Stimulated activated CD4-positive, alpha-beta T cell treated with anti-CD3 and anti-CD28 coated beads, TNF-alpha, amount 100 ng/mL, for 48 hours (primary cell): ENCODE measurements at places on chromosomes 13 and 19.

GRCh38 chr13:39397226-39397895 lies 205.6 kb downstream of the LHFPL6 start:
- DNase-seq: no peak

DNA sequence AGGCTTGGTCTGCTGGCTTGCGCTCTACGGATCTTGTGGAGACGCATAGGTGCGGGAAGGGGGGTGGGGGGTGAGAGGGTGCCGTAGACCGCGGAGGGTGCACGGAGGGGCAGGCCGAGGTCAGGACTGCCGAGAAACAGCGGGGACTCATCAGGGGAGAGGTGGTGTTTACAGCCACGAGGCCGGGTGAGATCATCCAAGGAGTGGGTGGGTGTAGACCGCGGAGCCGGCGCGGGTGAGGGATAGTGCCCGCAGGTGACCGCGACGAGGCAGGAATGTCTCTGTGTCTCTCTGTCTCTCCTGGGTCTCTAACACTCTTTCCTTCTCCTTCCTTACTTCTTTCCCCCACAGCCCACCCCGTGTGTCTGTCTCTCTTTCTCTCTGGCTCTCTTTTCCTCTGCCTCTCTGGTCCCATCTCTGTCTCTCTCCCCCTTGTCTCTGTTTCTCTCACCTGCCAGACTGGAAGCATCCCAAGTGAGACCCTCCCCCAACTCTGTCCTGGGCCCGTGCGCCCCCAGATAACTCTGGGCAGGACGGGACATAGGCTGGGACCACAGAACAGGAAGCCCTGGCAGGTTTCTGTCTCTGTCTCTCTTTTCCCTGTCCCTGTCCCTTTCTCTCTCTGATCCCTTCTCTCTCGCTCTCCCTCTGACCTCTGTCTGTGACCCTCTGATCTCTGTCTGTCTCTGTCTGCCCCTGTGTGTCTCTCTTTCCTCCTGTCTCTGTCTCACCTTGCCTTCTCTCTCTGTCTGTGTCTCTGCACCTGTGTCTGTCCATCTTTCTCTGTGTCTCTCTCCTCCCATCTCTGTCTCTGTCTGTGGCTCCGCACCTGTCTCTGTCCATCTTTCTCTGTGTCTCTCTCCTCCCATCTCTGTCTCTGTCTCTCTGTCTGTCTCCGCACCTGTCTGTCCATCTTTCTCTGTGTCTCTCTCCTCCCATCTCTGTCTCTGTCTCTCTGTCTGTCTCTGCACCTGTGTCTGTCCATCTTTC lies 1.8 kb upstream of the KLK4 start:
- peak; percentile 10 for DNase-seq

DNA sequence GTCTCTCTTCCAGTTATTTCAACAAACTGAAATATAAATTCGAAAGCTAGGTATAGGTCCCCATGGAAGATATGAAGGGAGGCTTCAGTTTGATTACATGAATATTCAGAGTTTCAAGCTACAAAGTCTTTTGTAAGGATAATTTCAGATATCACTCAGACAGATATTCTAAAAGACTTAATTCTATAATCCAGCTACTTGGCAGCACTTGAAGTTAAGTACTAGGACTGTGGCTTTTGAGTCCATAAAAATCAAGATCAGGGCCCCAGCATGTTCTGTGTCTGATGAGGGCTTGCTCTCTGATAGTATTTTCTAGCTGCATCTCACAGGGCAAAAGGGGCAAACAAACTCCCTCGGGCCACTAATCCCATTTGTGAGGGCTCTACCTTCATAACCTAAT lies 160.6 kb upstream of the IRS2 start:
- DNase-seq: no peak

GRCh38 chr13:113065406-113066141 lies 40.0 kb upstream of the F7 start:
- no peak for DNase-seq

GRCh38 chr13:94305463-94305862 lies 174.0 kb downstream of the DCT start:
- DNase-seq: no peak

GRCh38 chr19:41232686-41233085 lies 13.7 kb downstream of the AXL start:
- no peak for DNase-seq

DNA sequence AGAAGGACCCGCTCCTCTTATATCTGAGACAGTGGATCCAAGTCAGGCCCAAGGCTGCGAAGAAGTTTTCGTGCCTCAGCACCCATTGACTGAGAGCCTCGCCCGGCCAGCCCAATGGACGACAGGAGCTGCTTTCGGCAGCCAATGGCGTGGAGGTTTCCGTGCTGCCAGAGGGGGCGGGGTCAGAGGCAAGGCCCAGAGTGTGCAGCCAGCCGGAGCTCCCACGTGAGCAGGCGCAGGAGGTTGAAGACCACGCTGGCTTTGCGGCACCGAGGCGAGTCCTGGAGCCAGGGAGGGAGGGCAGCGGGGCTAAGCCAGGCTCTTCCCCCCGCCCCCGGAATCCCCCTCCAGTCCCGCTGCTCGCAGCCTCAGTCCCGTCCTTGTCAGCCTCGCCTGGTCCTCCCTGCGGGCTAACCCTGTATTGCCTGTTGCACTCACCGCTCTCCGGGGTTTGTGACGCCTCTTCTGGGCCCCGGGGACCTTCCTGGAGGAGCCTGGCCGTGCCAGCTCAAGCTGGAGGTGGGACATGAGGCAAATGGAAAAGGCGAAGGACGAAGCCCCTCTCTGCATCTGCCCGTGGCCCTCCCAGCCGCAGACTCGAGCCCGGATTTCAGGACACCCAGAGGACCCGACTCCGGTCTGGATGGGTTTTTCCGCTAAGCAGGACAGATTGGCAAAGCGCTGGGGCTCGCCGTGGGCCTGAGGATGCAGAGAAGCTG lies 1.5 kb downstream of the IFNL4 start:
- no peak for DNase-seq

DNA sequence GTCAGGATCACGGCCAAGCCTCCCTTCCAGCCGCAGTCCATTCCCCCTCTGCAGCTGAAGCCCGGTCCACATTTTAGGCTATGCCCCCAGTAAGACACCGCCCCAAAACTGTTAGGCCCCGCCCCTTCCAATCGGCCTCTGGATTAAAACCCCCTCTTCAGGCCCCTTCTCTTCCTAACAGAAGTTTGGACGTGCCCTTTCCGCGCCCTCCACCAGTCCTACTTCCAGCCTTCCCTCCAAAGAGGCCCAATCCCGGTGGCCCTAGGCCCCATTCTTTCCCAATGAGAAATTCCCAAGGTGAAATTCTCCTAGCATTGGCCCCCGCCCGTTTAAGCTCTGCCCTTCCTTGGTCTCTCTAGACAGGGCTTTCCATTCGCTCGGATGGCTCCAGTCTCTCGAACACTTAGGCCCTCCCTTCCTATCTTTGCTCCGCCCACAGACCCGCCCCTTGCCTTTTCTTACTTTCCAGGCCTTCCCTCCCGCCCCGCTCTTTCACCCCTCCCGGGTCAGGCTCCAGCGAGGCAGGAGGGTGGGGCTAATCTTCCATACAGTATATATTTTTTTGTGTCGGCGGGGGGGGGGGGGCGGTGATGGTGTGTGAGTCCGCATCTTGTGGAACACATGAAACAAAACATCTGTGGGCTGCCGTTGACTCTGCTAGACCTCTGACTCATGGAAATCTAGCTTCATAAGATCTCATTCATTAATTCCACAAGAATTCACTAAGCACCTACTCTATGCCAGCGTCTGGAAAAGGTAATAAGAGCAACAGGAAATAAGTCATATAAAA lies 13.6 kb downstream of the LTBP4 start:
- DNase-seq: peak; percentile 96

- DNase-seq: no peak
Observed at GRCh38 chr13:73598020-73598712, 536.0 kb downstream of the KLF12 start.

DNA sequence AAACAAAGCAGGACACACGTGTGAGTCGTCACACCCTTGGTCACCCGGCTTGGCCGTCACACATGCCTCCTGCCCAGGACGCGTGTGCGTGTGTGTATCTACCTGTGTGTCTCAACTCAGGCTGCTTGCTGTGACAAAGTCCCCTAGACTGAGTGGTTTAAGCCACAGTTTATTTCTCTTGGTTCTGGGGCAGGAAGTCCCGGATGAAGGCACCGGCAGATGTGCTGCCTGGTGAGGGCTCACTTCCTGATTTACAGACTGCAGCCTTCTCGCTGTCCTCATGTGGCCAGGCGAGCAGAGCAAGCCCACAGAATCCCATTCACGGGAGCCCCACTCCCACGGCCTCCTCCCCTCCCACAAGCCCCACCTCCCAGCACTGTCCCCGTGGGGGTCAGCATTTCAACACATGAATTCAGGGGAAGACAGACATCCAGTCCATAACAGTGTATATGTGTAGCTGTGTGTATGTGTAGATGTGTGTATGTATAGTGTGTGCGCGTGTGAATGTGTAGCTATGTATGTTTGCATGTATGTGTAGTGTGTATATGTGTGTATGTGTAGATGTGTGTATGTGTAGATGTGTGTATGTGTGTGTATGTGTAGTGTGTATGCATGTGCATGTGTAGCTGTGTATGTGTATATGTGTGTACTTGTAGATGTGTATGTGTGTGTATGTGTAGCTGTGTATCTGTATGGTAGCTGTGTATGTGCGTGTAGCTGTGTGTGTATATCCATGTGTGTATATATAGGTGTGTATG lies 51.5 kb downstream of the MCF2L start:
- no peak for DNase-seq

DNA sequence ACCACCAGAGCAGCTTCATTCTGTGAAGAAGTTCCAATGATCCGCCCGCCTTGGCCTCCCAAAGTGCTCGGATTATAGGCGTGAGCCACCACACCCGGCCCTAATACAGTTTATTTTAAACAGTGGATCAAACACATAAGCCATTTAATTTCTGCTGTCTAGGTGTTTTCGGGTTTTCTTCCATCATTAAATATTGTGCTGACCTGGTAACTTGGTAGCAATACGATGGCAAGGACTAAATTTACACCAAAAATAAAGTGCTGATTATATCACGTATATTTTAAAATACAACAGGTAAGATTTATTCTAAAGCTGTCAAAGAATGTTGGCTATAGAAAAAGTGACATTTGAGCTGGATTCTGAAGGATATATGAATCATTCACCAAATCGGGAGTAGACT lies 1.3 kb downstream of the MED4 start:
- DNase-seq: no peak

DNA sequence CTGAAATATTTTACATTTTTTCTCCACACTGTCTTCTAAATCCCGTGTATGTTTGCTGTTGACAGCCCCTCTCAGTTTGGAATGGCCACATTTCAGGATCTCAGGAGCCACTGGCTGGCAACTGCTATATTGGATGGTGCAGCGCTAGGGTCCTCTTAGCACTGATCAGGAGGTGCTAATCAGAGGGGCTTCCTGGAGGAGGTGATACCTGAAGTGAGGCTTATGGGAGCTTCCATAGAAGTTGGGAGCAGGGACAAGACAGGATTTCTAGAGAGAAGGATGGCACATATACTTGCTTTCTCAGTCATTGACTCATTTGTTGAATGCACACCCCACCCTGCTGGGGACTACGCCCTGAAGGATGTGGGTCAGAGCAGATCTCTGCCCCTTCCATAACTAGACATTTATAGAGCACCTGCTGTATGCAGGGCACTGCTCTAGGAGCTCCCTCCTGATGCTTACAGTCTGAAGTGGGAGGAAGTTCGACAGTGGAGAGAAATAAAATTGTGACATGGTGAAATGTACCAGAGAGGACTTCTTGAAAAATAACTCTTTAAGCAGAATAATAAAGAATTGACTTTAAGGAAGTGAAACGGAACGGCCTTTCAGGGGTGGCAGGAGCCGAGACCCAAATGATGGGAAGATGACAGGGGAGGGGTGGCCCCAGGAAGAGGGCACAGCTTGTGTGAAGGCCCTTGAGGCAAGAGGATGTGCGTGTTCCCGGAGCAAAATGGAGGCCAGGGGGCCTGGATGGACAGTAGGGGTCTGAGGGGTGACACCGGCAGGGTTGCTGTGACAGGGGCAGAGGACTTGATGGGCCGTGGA lies 13.1 kb downstream of the AP2A1 start:
- no peak for DNase-seq

DNA sequence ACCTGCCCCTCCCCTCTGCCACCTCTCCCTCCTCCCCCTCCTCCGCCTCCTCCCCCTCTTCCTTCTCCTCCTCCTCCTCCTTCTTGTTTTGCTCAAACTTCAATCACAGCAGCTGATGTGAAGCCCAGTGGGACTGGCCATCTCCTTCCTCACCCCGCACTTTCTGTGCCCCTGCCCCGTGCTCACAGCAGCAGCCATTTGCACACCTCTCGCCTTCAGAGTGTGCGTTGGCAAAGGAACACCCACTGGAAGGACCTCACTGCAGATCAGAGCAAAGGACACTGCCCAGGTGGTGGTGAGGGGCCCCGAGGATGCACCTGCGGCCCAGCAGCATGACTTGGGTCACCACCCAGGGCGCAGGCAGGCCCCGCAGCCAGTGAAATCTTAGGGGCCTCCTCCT lies 98.8 kb downstream of the SOX1 start:
- no peak for DNase-seq

- no peak for DNase-seq
Observed at GRCh38 chr13:18943721-18944391, 237.8 kb downstream of the TUBA3C start.

DNA sequence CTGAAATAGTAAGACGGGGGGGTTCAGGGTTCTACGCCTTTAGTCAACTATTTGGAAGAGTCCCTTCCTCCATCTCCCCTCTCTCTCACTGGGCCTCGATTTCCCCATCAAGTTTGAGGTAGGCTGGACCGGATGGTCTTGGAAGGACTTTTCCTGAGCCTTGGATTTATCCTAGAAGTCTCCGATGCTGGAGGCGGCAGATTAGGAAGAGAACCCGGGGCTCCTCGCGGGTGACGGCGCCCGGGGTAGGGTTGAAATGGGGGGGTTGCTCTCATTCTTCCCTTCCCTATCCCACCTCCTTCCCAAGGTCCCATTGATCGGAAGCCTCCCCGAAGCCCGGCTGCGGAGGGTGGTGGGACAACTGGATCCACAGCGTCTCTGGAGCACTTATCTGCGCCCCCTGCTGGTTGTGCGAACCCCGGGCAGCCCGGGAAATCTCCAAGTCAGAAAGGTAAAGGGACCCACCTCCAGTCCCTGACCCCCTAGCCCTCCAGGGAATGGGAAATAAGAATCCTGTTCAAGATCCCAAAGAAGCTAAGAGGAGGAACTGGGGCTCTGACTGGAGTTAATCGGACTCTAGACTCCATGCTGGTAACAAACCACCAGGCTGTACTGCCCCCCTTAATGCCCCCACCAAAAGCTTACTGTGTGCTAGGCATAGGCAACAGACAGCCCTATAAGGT lies 781 bp downstream of the QPCTL start:
- peak; percentile 57 for DNase-seq

DNA sequence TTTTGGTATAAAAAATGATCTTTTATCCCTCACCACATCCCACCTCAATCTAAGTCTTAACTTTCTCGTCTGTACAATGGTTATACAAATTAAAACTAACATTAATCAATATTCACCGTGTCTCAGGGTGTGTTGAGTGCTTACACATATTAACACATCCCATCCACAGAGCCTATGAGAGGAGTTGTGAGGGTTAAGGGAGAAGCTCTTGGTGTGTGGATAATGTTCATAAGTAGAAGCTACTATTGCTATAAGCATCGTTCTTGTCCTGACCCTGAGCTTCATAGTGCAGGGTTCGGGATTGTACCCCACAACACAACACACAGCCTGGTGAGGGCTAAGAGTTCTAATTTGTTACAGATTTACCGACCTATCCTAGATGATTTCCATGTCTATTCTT lies 2.5 kb downstream of the FPR3 start:
- DNase-seq: no peak

- no peak for DNase-seq
Observed at GRCh38 chr13:113562844-113563243, 21.7 kb upstream of the TFDP1 start.
